Left ventricle myocardium superior (tissue), 1 donor: ENCODE measurements at places on chromosomes 3 and 15.

GRCh38 chr3:105365391-105366325, 1.1 kb upstream of the ALCAM start:
- no peak for DNase-seq

DNA sequence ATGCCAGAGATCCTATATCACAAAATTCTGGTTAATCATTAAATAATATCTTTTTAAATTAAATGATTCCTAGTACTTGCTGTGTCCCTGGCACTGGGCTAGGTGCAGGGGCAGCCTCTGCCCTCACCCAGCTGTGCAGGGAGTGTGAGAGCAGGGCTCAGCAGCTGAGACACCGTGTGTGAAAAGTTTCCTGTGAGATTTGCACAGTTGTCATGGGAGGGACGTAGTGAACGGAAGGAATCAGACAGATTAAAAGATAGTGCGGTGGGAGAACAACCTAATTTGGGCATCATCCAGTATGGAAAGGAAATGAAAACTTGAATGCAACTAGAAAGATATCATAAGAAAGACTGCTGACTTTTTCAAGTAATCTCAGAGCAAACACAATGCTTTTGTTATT, 204.1 kb downstream of the SSR3 start:
- DNase-seq, result no peak

- no peak for DNase-seq
Observed at GRCh38 chr3:97871186-97871585, 49.4 kb downstream of the CRYBG3 start.

- no peak for DNase-seq
Observed at GRCh38 chr15:68274201-68274848, 3.2 kb upstream of the FEM1B start.

- no peak for DNase-seq
Observed at GRCh38 chr3:182212479-182213076, 500.9 kb downstream of the SOX2 start.

DNA sequence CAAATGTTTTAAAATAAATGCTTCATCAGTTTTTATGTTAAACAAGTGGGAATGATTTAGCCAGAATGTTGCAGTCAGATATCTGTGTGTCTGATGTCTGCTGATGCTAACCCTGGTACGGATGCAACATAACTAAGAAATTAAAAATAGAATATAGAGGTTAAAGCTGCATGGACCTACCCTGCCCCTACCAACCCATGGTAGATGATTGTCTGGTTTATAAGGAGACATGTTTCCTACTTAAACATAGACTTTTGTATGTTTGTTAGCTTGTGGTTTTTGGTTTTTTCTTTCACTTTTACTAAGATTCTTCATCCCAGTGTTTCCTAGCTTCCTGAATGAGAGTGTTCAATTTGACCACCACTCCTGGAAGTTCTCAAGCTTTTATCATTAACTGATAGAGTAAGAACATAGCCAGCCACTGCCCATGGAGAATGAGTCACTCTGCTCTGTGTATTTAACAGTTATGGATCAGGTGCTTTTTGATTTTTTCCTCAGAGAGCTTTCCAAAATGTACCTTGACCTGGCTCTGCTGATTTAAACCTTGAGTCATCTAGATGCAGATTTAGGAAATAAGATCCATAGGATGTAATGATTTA, 70.7 kb upstream of the VEPH1 start:
- no peak for DNase-seq

DNA sequence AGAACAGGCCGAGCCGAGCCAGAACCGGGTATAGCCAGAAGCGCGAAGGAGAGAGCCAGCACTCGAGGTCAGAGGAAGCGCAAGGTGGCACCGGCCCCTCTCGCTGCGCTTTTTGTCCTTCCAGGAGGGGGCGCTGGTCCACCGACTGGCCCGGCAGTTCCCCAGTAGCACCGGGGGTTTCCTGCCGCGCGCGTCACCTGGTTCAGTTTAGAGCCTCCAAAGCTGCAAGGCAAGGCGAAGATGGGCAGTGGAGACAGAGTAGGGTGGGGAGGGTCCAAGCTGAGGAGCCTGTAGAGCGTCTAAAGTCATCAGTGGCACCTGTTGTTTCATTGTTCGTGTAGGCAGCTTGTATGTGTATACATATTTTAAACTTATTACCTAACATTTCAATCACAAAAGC, 7.6 kb upstream of the NR2E3 start:
- no peak for DNase-seq

GRCh38 chr3:11287404-11287803, 15.2 kb downstream of the ATG7 start:
- no peak for DNase-seq

DNA sequence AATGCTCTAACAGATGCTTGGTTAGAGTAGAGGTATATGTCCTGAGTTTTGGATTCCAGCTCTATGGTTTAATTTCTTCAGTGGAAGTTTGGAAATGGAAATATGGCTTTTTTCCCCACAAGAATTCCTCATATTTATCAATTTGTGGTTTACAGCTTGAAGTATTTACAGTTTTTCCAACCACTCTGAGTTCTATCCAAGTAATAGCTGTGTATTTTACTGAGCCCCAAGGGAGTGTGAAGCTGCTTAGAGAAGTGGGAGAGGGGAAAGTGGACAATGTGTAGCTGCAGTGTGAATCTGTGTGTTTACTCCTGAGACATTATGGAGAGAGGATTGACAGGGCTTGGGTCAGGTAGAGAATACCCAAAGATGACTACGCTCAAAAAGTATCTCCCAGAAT, 54.5 kb downstream of the NEK11 start:
- no peak for DNase-seq

DNA sequence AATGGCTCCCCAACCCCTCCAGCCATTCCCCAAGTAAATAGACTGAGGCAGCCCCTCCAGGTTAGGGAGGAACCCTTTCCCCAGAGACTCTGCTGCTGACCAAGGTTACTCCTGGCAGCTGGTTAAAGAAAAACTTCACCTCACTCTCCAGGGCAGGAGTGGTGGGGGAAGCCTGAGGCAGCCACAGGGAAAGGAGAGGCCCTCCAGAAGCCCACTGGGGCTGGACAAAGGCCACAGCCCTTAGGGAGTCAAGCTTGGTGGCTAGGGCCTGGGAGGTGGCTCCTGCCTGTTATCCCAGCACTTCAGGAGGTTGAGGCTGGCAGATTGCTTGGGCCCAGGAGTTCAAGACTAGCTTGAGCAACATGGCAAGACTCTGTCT, 923 bp downstream of the ACY1 start:
- no peak for DNase-seq

DNA sequence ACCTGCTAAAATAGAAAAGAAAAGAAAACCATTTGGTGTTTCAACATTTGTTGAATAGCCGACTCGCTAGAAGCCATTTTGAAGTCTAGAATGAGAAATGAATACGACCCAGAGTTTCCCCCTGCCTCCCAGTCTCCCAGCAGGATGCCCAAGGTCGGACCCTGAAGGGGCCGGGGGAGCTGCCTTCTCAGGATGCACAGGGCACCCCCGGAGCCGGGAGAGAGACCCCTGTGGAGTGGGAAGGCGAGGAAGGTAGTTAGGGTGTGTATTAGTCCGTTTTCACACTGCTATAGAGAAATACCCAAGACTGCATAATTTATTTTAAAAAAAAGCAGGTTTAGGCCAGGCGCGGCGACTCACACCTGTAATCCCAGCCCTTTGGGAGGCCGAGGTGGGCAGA, 44.7 kb downstream of the NIPA2 start:
- DNase-seq, result no peak

DNA sequence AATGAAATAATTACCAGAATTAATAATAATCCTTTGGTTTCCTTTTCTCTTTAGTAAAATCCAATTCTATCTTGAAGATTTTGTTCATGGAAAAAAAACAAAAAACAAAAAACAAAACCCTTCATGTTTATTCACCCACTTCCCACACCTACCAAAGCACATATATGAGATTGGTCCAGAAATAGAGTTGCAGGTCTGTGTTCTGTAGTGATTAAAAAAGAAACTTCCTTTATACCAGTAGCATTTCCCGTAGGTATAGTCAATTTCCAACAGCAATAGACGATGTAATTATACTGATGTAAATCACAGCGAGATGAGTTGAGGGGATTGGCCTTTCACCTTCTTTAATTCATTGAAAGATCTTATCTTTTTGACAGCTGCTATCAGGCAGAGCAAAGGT, 194.6 kb downstream of the SOX2 start:
- no peak for DNase-seq

DNA sequence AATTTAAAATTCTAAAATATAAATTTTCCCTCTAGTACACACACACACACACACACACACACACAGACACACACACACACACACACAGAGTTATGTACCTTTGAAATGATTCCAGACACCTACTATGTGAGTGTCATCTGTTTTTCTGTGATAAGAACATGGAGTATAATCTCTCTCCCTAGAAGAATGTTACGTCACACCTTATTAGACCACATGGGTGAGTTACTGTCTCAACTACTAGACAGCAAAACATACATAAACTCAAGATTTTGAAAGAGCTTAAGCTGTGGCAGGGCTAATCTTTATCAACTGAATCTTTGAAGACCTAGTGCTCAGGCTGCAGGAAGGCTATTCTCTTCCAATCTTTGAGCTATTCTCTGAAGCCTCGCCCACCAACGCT, 385.9 kb upstream of the BCHE start:
- DNase-seq, result no peak

DNA sequence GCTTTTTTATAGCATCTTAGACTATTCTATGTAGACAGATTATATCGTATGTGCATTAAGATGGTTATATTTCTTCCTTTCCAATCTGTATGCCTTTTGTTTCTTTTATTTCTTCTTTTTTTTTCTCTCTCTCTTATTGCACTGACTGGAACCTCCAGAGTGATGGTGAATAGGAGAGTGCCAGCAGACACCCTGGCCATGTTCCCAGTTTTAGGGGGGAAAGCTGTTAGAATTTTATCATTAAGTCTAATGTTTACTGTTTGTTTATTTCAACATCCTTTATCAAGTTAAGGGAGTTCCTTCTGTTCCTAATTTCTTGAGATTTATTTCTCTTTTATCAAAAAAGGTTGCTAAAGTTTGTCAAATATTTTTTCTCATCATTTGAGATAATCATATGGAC, 116.6 kb upstream of the LRTM1 start:
- DNase-seq, result no peak

GRCh38 chr3:104178680-104179079, 1188.0 kb upstream of the ALCAM start:
- no peak for DNase-seq

DNA sequence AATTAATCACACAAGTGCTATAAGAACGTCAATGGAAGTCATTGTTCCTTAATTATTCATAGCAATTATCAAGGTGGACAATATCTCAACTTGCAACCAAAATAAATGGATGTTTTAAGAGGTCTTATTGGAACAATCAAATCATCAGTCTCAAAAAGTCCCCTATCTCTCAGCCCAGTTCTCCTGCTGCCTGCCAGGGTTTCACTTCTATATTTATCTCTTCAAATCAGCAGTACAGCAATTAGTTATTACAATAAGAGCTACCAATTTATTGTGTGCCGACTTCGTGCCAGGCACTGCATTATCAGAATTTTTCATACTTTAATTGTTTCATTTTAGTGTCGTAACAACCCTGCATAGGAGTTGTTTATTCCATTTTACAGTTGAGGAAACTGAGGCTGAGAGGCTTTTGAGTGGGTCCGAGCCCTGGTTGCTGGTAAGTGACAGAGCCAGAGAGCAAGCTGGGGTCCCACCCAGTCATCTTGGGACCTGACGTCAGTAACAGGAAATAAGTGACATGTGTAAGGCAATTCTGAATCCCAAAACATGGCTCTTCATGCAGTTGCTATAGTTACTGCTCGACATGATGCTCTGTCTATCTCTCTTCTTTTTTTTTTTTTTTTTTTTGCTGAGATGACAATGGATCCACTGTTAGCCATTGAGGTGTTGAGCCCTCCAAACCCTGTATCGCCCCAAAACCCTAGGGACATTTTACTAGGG, 8.8 kb upstream of the KCTD6 start:
- no peak for DNase-seq

DNA sequence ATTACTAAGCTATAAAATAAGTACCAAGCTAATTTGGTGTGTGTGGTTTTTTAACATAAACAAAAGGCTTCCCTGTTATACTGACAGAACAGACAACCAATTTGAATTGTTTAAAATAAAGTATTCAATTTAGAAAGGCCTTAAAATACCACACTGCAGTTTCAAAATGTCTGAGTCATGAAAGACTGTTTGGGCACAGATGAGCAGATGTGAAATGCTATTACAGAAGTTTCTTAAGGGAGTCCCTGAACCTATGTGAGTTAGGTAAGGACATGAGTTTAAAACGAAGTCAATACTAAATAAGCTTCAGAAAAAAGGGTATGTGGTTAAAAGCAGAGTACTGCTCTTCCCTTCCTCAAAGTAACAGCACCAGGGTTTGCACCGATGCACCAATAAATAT, 69.7 kb upstream of the SETMAR start:
- no peak for DNase-seq

GRCh38 chr15:80804970-80805495, 25.9 kb downstream of the CEMIP start:
- no peak for DNase-seq
